Activated T-cell treated with anti-CD3 and anti-CD28 coated beads, Interleukin-2, amount 50 U/mL, for 4 hours (primary cell): ENCODE measurements at places on chromosomes 3 and 15. TPM values are rescaled to one million over a fixed set of nuclear protein-coding genes. Genes with fewer than 3 reads are reported as not detected.
A peak's percentile ranks its signal among the peaks of the same experiment; 100 is the strongest.

DNA sequence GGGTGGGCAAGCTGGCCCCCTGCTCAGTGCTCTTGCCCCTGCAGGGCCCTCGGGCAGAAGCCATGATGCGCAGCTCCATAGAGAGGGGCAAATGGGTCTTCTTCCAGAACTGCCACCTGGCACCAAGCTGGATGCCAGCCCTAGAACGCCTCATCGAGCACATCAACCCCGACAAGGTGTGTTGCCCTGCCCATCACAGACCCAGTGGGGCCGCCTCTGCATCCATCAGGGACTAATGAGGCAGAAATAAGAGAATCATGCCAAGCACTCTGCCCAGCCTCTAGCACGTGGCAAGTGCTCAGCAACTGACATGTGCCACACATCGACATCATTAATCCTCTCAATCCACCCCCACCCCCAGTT is 49.4 kb downstream of the SEMA3G start:
- DNase-seq, result no peak

PIGB gene
- total RNA-seq, result 12.2 TPM

PLSCR5 gene
- not detected for total RNA-seq

- DNase-seq, result no peak
These were observed 869.2 kb downstream of the DIPK2A start for GRCh38 chr3:144840866-144841265.

DNA sequence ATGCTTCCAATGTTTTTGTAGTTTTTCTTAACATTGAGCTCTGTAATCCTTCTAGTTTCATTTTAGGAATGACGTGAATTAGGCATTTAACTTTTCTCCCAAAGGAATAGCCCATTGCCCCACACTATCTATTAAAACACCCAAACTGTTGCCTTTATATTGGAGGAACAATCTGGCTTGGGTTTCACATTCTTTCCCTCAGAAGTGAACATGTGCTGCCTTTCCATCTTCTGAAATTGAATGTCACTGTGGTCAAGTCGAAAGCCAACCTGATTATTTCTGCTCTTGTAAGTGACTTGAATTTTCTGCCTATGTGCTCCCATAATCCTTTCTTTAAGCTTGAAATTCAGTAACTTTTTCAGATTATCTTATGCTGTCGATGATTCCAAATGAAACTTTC is 214.5 kb downstream of the SLC9A9 start:
- no peak for DNase-seq

GRCh38 chr3:186070996-186071395 is 37.9 kb downstream of the ETV5 start:
- no peak for DNase-seq

DNA sequence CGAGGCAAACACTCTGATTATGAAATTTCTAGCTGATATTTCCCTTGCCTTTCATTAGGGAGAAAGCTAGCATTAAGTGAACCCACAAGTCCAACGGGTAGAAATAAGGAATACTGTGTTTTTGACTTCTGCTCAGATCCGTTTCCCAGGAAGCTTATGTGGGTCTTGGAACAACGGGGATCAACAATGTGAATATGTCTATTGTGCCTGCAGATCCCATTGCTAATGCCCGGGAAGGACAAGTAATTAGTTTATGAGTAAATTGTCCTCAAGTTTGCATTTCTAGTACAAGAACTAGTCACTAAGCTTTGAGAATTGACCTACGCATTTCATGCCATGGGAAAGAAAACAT is 236.4 kb downstream of the UACA start:
- DNase-seq, result no peak

FOXL2 gene
- not detected for total RNA-seq

KLF15 gene
- 0.28 TPM for total RNA-seq

MGLL gene
- total RNA-seq, result 2.2 TPM

GRCh38 chr3:176349706-176350105 is 847.6 kb downstream of the TBL1XR1 start:
- DNase-seq, result no peak

DNA sequence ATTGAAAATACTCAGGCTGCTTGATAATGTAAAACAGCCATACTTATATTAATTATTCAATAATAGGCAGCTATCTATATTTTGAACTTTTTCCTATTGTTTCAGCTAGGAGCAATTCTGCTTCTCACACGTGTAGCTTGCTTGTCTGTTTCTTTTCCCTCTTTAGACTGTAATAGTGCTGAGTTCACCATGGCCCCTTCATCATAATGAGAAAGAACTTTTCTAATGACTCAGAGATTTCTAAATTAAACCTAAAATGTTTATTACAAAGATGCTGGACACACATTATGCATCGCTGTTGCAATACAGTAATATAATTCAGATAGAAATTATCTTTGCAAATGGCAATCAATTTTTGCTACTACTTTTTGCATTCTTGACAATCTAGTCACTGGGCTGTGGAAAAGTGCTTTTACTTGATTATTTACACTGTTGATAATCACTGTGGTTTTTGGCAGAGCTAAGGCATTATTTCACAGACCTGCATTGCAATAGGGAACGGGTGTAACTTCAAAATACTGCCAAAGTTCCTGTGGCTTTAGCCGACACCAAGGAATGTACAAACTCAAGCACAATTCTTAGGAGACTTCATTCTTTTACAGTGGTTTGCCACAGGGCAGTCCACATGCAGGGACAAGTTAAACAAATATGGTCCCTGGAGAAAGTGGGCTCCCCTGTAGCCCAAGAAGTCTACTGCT is 281.0 kb upstream of the TBL1XR1 start:
- no peak for DNase-seq

A4GNT gene
- total RNA-seq, result not detected

DNA sequence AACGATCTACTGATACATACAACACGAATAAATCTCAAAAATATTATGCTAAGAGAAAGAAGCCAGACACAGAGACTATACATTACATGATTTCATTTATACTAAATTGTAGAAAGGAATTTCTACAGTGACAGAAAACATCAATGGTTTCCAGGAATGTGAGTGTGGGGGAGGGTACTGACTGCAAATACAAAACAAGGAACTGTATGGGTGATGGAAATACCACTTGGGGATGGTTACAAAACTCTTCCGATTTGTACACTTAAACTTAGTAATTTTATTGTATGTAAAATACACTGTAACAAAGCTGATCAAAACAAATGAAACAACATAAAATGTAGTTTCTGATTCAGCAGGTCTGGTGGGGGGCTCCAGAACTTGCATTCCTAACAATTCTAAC is 45.8 kb upstream of the IP6K2 start:
- no peak for DNase-seq

KCNMB2 gene
- not detected for total RNA-seq

DNA sequence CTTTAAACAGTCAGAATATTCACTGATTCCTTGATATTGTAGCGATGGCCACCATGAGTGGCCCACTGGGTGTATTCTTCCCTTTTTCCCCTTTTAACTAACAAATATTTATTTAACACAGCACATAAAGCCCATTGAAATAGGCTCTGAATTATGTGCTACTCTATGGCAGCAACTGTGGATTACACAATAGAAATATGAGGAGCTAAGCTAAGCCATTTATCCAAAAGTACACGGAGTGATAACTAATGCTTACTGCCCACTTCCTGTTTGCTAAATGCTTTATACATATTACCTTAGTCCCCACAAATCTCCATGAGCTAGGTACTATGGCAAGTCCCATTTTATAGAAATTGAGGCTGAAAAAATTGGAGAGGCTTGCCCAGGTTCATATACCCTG is 17.9 kb downstream of the ILDR1 start:
- DNase-seq, result no peak

GRCh38 chr3:22933051-22933840 is 269.9 kb upstream of the UBE2E2 start:
- DNase-seq, result no peak

SCG3 gene
- not detected for total RNA-seq

GRCh38 chr3:177607589-177607988 is 410.3 kb upstream of the TBL1XR1 start:
- DNase-seq, result no peak

DNA sequence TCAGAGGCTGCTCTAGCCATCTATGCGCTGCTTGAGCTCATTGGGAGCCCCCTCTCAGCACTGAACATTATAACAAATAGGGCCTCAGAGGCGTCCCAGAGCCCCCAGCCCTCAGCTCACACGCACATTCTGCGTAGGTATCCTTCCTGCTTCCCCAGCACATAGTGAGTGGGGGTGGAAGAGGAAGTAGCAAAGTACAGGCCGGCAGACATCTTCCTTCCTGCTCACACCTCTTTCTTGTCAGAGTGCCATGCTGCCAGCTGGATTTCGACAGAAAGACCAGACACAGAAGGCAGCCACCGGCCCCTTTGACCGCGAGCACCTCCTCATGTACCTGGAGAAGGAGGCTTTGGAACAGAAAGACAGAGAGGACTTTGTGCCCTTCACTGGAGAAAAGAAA is 16.6 kb downstream of the TMOD2 start:
- no peak for DNase-seq

DNA sequence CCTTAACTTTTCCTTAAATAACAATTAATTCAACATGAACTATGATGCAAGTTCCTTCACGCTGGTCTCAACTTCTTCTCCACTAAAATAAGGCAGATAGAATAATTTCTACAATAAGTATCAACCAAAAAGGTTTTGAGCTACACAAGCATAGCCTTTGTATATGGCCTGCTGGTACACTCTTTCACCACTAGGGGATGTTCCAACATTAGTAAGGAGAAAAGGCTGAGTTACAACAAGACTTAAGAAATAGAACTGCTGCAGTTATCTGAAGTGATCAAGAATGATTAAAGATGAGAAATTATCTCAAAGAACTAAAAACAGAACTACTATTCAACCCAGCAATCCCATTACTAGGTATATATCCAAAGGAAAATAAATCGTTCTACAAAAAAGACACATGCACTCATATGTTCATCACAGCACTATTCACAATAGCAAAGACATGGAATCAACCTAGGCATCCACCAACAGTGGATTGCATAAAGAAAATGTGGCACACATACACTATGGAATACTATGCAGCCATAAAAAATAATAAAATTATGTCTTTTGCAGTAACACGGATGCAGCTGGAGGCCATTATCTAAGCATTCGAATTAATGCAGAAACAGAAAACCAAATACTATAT is 14.4 kb downstream of the ATP13A3 start:
- no peak for DNase-seq

SMCO1 gene
- total RNA-seq, result not detected

CRABP1 gene
- total RNA-seq, result not detected

NCK1 gene
- 31.2 TPM for total RNA-seq

TEX264 gene
- 37.8 TPM for total RNA-seq

KNG1 gene
- 0.13 TPM for total RNA-seq

GRCh38 chr3:10299679-10300078 is 6.9 kb upstream of the GHRL start:
- no peak for DNase-seq

- no peak for DNase-seq
These were observed 125.1 kb downstream of the SMAD6 start for GRCh38 chr15:66827039-66827697.

- DNase-seq, result no peak
These were observed 19.5 kb downstream of the ADAMTSL3 start for GRCh38 chr15:83673385-83673784.

DNA sequence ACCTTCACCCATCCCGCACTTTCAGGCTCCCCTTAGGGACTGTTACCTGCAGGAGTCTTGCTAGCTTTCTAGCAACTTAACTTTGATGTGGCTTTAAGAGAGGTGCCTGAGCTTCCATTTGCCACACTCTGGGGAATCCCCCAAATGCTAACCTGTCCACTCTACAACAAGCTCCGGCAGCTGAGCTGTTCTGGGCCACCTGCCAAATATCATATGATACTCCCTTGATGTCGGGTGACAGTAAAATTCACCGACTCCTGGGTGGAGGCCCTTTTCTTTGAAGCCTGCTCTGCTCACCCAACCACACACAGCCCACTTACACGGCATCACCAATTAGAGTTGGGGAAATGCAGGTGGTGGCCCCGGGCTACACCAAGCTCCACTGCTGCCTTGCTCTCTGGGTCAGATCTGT is 38.0 kb upstream of the XCR1 start:
- DNase-seq, result peak; percentile 77

GRCh38 chr3:124701687-124702086 is 28.6 kb upstream of the UMPS start:
- no peak for DNase-seq

- no peak for DNase-seq
These were observed 13.3 kb downstream of the RARB start for GRCh38 chr3:25441234-25441856.

GTF2A2 gene
- total RNA-seq, result 237 TPM

DNA sequence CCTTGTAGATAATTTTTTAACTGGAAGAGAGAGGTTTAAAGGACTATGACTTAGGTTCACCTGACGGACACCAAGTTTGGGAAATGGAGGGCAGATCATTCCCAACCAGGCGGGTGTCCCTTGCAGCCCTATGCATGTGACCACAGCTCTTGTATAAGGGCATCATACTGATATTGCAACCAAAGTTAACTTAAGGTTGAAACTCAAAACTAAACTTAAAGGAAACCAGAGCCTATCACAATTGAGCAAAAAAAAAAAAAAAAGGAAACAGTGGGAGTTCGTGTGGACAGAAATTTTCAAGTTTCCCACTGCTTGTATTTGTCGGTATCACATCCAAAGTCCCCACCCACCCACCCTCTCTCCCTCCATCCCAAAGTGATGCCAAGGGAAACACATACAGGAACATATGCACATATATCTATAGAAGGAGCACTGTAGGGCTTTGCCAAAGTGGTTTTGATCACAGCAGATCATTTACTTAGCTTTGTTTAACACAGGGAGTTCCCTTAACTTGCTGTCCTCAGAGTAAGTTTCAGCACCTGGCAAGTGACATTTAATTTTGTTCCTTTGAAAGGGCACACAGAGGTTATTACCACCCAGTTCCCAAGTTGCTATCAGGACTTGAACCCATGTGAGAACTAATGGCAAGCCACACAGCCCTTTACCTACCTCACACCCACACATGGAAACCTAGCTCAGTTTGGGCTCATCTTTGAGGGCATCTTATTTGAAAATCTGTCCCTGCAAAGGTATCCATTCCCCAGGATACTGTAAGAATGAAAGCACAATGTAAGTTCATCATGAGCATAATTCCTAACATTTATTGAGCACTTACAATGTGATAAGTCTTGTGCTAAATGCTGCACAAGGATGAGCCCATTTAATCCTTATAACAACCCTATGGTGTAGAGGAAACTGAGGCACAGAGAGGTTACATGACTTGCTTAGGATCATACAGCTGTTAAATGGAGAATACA is 204.5 kb upstream of the CMC1 start:
- no peak for DNase-seq

- no peak for DNase-seq
These were observed 198.6 kb upstream of the BCL6 start for GRCh38 chr3:187943677-187944389.

DNA sequence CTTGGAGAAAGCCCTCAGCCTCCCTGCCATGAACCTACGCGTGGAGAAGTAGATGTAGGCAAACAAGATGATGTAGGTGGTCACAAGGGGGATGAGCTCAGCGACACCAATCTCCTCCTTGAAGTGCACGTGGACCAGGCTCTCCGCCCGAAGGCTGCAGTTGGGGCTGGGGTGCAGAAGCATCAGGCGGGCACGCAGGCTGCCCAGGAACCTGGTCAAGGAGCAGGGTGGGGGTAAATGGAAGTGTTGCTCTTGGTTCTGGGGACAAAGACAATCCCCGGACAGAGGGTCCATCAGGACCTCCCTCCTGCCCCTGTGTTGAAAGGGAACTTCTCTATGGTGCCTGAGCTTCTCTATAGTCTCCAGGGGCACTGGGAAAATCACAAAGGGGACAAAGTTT is 45.1 kb downstream of the PTPN23 start:
- no peak for DNase-seq

GRCh38 chr3:36944012-36944640 is 728 bp downstream of the TRANK1 start:
- peak; percentile 22 for DNase-seq

GRCh38 chr3:158134363-158134762 is 24.5 kb downstream of the RSRC1 start:
- DNase-seq, result no peak
